CD4-positive, alpha-beta T cell treated with Interleukin-6 for 4 hours (primary cell): ENCODE measurements at places on chromosomes 6 and 20.
A peak's percentile ranks its signal among the peaks of the same experiment; 100 is the strongest.

DNA sequence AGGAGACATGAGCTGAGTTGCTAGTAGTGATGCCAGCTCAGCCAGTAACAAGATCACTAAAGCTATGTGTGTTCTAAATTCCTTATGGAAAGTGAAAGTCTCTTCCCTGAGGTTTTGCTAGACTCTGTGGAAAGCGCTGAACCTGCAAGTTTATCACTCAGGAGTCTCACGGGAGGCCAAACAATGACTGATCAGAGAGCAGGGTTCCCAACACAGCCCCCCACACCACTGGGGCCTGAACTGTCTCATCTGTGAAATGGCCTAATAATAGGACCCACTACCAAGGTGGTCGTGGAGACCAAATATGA is 19.9 kb downstream of the ACSS1 start:
- no peak for DNase-seq

- DNase-seq, result no peak
Observed at GRCh38 chr6:14746139-14746837, 499.6 kb upstream of the JARID2 start.

GRCh38 chr6:84525907-84526306 is 238.5 kb downstream of the TBX18 start:
- DNase-seq, result no peak

- no peak for DNase-seq
Observed at GRCh38 chr6:32794510-32794909, 22.3 kb downstream of the HLA-DOB start.

DNA sequence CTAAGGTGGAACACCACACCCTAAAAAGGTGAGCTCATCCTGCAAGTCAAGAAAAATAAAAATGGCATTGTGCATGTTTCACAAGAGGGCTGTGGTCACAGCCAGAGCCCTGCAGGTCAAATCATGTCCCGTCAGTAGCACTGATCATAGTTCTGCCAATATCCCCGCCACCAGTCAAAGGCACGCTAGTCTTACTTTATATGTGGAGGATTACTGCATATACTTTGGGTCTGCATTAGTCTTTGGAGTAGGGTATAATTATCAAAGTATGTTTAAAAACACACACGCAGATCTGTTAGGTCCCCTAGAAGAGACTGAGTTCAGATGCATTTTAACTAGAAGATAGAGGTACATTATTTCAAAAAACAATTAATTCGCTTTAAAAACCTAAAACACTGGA is 1.8 kb downstream of the PERP start:
- DNase-seq, result no peak

GRCh38 chr20:44780226-44780625 is 30.1 kb downstream of the RIMS4 start:
- peak; percentile 24 for DNase-seq

DNA sequence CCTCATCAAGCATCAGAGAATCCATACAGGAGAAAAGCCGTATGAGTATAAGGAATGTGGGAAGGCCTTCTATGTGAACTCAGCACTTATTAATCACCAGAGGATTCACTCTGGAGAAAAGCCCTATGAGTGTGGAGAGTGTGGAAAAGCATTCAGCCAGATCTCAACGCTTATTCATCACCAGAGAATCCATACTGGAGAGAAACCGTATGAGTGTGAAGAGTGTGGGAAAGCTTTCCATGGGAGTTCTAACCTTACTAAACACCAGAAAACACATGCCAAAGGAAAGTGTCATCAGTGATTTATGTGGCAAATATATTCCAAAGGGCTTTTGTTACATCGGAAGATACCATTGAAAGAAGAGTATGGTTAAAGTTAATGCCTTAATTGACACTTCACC is 25.4 kb downstream of the ZKSCAN8 start:
- DNase-seq, result no peak

DNA sequence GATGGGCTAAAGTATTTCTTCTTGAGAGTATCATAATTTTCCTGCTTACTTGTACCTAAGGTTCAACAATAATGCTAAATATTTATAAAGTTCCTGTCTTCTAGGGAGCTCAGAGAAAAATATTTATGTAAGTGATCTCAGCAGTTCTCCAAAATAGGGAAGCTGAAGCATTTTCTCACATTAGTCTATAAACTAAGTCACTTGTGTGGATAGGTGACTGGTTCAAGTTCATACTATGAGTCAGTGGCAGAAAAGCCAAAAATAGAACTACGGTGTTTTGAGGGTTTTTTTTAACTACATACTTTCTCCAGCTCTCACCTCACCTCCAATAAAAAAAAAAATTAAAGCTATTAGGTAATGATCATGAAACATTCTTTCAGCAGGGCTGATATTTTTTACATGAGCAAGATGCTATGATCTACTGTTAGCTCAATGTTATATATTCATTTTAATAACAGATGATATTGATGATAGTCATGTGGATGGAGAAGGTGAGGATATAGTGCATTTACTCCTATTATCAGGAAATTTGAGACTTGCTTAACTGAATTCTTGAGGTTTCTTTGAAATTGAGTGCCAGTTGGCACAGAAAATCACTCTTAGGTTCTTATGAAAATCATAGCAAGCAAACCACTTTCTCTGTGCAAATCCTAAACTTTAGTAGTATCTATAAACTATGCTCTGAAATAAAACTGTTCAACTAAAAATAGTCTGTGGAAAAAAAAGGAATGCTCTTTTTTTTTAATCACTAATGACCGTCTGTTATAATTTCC is 4.1 kb upstream of the MOXD1 start:
- DNase-seq, result no peak

GRCh38 chr6:105651969-105652368 is 249.1 kb upstream of the PREP start:
- no peak for DNase-seq

GRCh38 chr6:135033238-135033637 is 21.4 kb downstream of the HBS1L start:
- DNase-seq, result no peak

DNA sequence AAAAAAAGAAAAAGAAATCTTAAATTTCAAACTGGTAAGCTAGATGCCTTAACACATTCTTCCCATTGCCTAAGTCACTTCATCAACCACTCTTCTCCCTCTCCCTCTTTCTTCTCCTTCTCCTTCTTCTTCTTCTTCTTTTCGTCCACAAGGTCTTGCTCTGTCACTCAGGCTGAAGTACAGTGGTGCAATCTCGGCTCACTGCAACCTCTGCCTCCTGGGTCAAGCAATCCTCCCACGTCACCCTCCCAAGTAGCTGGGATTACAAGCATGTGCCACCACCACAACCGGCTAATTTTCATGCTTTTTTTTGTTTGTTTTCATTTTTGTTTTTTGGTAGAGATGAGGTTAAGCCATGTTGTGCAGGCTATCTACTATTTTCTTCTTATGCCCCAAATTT is 60.2 kb downstream of the GPR63 start:
- no peak for DNase-seq

- DNase-seq, result no peak
Observed at GRCh38 chr6:40671694-40672050, 84.5 kb upstream of the LRFN2 start.

DNA sequence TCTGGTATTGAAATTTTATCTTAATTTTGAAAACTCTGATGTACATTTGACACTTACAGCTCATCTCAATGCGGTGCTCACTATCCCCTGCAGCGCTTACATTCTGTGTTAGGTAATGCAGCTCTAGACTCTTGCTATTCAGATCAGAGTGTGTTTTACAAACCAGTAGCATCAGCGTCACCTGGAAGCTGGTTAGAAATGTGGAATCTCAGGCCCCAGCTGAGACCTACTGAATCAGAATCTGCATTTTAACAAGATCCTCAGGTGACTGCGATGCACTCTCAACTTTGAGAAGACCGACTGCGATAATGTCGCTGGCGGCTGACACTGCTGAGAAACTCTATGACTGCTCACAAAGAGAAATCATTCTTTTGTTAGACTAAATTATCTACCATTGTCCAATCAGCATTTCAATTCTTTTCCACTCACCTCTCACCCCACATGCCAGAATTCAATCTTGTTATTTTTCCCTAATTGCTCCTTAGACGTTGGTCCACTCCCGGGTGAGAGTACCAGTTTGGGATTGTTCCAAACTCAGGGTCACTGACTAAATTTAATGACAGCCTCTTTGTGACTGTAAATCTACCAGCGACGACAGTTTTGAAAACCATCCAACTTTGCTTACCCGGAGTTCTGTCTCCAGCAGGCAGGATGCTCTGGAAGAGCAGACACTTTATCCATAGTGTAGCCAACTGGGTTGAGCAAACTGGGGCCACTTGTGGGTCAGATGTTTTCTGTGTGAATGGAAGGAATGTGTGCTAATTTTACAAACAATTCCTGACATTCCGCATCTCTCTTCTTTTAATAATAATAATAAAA is 140.1 kb upstream of the BTBD3 start:
- DNase-seq, result no peak

DNA sequence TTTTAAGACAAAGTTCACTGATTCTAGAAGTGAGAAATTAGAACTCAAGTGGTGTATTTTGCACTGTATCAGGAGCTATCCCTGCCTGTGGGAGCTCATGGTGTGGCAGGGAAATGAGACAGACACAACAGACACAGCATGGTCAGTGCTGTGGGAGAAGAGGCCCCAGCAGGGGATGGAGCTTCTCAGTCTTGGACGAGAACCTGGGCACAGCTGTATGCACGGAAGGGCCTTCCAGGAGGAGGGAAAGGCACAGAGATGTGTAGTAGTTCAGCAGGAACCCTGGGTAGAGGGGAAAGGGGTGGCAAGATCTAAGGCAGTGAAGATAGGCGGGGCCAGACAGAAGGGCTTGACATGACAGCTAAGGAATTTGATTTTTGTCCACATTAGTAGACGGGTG is 48.8 kb upstream of the KIF25 start:
- no peak for DNase-seq

DNA sequence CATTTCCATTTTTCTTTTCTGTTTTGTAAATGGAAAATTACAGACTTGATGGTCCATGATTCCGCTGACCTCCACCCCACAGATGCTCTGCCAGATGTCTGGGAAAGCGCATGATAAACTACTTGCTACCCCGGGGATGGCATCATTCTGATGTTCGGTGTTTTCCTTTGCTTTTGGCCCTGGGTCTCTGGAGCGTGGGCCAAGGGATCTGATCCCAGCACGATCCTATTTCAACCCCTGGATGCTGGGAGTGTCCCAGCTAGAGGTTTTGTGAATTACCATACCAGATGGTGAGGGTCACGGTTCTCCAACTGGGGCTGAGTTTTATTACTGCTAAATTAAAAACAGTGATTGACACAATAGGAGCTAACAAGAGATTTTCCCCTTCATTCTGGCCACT is 25.2 kb upstream of the MYLIP start:
- no peak for DNase-seq

- no peak for DNase-seq
Observed at GRCh38 chr6:100366419-100366818, 98.3 kb downstream of the SIM1 start.

GRCh38 chr6:147109707-147110106 is 94.5 kb upstream of the STXBP5 start:
- peak; percentile 9 for DNase-seq

GRCh38 chr6:38146021-38146733 is 326.6 kb downstream of the ZFAND3 start:
- no peak for DNase-seq

DNA sequence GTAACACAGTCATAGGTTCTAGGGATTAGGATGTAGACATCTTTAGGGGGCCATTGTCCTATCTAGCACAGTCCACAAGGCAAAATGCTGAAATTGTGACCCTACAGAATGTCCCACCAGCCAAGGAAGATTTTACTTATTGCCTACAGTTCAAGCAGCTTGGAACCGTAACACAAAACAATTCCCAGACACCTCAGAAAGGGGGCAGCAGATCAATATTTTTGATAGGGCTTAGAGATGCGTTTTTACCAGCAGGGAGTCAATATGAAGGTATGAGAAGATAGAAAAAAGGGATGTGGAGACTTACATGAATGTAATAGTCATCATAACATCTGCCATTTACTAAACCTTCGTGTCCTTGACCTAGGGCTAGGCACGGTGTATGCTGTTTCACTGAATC is 81.0 kb downstream of the TMEM170B start:
- DNase-seq, result no peak

DNA sequence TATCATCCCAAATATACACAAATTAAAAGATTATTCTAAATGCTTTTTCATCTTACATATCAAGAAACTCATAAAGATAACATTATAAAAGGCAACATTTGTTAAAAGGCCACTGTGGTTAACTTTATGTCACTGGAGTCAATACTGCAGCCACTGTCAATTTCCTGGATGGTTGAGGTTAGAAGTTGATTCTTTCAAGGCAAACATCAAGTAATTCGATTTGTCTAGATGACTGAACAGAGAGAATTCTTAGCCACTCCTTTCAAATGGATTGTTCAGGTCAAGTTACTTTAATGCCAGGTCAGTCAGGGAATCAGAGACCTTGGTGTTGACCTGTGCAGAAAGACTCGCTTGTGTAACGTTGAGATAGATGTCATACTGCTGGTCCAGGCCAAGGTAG is 44.4 kb upstream of the SIM1 start:
- DNase-seq, result no peak

GRCh38 chr6:139912735-139913400 is 538.4 kb upstream of the CITED2 start:
- no peak for DNase-seq

DNA sequence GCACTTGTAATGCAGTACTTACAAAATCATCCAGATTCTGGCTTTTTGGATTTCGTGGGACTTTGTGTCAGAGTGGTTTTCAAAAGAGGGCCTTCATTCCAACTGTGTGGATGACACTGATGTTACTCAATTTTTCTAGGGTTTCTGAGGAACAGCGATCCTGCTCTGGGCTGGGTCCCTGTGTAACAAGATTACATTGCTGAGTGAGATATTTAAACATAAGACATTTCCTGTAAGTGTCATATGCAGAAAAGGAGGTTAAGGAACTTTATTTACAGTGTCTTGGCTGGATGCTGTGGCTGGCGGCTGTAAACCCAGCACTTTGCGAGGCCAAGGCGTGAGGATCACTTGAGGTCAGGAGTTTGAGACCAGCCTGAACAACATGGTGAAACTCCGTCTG is 6.7 kb downstream of the ZFAND3 start:
- DNase-seq, result no peak

DNA sequence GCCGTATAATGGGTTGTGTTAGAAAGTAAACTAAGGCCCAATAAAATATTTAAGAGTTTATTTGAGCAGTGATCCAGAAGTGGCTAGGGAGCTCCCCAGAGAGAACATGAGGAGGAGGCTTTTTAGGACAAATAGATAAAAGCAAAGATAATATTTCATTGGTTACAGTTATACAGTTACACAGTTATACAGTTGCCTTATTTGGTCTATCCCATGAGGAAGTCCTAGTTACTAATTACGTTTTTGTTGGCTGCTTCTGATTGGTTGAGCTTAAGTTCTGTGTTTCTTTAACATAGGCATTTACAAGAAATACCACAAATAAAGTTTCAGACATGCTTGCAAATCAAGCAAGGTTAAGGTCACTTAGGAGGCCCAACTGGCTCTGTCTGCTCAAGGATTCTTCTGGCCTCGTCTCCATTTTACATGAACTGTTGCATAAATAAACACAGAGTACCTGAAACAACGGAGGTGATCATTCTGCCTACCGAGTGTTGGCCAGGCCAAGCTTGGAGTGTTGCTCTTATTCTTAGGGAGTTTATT is 7.0 kb downstream of the UBD start:
- no peak for DNase-seq

- no peak for DNase-seq
Observed at GRCh38 chr6:10332111-10332510, 82.8 kb downstream of the TFAP2A start.
